ENCODE measurements at places on chromosomes 5 and 9.

GRCh38 chr5:59037453-59037852 is 454.6 kb downstream of the RAB3C start:
- no peak for DNase-seq

GRCh38 chr5:128225245-128226030 is 141.9 kb downstream of the SLC12A2 start:
- no peak for DNase-seq

- no peak for DNase-seq
These were observed 391.7 kb downstream of the MED10 start for GRCh38 chr5:5986492-5987178.

- no peak for DNase-seq
These were observed 18.8 kb downstream of the HBEGF start for GRCh38 chr5:140327589-140327988.

DNA sequence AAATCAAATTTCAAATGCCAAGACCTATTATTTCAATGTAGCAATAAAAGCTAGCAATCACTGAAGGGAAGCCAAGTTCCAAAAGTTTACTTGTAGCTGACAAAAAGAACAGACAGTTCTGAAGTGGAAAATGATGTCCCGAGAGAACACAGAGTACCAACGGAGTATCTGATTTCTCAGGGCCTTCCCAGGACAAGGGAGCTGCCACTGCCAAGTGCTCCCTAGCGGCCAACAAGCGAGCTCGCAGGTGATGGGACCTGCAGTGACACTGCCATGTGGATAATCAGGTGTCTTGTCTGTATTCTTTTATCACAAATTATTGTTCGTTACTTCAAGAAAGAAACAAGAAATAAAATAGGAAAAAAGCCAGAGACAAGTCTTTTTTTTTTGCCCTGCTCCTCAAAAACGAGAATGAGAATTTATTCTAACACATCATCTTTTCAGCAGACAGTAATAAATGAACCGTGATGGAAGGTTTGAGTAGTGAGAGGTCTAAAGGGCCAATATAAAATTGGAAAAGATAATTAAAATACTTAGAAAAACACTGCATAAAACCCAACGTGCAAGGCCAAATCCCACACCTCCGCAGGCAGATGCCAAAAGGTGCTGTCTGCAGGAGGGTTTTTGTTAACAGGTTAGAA is 159.4 kb downstream of the MYO10 start:
- no peak for DNase-seq

DNA sequence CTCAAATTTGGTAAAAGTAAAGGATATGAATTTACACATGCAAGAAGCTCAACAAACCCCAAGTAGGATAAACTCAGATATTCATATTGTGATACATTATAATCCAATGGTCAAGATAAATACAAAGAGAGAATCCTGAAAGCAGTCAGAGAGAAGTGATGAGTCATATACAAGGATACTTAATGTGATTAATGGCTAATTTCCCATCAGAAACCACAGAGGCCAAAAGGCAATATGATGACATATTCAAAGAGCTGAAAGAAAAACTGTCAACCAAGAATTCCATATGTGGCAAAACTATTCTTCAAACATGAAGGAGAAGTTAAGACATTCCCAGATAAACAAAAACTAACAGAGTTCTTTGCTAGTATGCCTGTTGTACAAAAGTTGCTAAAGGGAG is 19.5 kb upstream of the IRF1 start:
- no peak for DNase-seq

GRCh38 chr5:155772009-155772662 is 554.8 kb upstream of the SGCD start:
- DNase-seq: no peak

- no peak for DNase-seq
These were observed 795 bp upstream of the ASS1 start for GRCh38 chr9:130443840-130444492.

Data from NCI-H1417 treated with DMSO at 0.1 percent for 48 hours (cell line).